Type B pancreatic cell (in vitro differentiated cells): ENCODE measurements at places on chromosomes 5 and 9.

- peaks cover 9% of the 10 kb centered on the region for H3K4me1 ChIP-seq
- DNase-seq, result no peak
- H3K36me3 ChIP-seq, result no peaks in the 10 kb centered on the region
- H3K4me3 ChIP-seq, result no peak overlapping the region
Measured at GRCh38 chr5:172564883-172565282, 76.2 kb upstream of the NEURL1B start.

DNA sequence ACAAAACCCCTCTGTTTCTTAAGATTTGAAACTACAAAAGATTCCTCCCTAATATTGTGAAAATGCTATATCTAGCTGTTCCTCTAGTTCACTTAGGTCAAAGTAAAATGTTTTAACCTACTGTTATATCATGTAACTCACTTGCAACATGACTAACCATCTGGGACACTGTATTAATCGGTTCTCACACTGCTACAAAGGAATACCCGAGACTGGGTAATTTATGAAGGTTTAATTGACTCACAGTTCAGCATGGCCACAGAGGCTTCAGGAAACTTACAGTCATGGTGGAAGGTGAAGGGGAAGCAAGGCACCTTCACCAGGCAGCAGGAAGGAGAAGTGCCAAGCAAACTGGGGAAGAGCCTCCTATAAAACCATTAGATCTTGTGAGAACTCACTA is 34.7 kb downstream of the DIMT1 start:
- no peak for DNase-seq
- H3K36me3 ChIP-seq, result peaks cover 39% of the 10 kb centered on the region
- H3K4me3 ChIP-seq, result no peak overlapping the region
- no peak overlapping the region for H3K27ac ChIP-seq
- H3K27me3 ChIP-seq, result no peaks in the 10 kb centered on the region

DNA sequence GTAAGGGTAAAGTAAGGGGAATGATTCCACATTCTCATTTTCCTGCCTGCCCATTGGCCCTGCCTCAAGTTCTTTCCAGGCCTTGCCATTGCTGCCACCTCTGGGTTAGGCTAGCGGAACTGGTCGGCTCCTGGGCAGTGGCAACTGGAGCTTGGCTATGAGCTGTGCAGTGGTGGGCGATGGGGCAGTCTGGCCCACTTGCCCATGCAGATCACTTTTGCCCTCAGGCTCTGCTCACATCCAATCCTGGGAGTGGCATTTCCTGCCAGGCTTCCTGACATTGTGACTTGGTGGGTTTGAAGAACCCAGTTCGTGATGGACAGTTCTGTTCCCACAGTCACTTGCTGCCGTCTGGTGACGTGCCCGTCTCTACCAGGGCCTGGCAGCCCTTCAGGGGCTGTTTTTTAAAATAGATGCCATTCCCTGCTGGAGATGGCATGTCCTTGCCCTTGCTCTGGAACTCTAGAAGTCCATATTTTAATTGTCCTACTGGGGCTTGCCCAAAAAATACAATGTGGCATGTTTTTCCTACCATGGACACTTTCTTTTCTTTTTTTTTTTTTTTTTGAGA is 86.1 kb downstream of the FGF18 start:
- H3K27ac ChIP-seq, result no peak overlapping the region
- H3K4me3 ChIP-seq, result no peak overlapping the region
- no peaks in the 10 kb centered on the region for H3K4me1 ChIP-seq
- H3K36me3 ChIP-seq, result no peaks in the 10 kb centered on the region
- DNase-seq, result no peak

DNA sequence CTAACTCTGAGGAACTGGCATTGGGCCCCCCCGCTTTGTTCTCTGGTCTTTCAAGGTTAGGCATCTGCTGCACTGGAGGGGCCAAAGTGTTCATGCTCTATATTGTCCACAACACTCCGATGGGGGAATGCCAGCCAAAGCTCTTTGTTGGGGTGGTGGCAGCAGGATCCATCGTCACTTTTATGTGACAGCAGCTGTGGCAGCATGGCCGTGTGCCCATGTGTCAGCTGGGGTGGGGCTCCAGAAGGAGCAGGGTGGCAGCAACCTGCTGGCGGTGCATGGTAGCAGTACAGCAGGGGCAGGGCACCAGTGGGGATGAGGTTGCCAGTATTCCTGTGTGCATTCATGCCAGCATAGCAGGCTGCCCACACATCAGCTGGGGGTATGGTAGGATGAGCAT is 28.2 kb downstream of the ITGA2 start:
- H3K4me1 ChIP-seq, result no peaks in the 10 kb centered on the region
- H3K27ac ChIP-seq, result no peak overlapping the region
- H3K4me3 ChIP-seq, result no peak overlapping the region
- H3K36me3 ChIP-seq, result no peaks in the 10 kb centered on the region
- DNase-seq, result no peak

GRCh38 chr5:78920604-78921003 is 64.5 kb downstream of the ARSB start:
- H3K4me1 ChIP-seq, result peaks cover 23% of the 10 kb centered on the region
- H3K27ac ChIP-seq, result no peak overlapping the region
- H3K4me3 ChIP-seq, result no peak overlapping the region
- DNase-seq, result no peak
- no peaks in the 10 kb centered on the region for H3K36me3 ChIP-seq
- no peaks in the 10 kb centered on the region for H3K27me3 ChIP-seq

GRCh38 chr5:91850031-91850430 is 466.9 kb upstream of the ARRDC3 start:
- no peaks in the 10 kb centered on the region for H3K27me3 ChIP-seq
- no peak for DNase-seq
- H3K4me3 ChIP-seq, result no peak overlapping the region

- no peaks in the 10 kb centered on the region for H3K36me3 ChIP-seq
- no peak overlapping the region for H3K27ac ChIP-seq
- no peak for DNase-seq
- no peaks in the 10 kb centered on the region for H3K27me3 ChIP-seq
Measured at GRCh38 chr5:78829811-78830527, 155.1 kb downstream of the ARSB start.

DNA sequence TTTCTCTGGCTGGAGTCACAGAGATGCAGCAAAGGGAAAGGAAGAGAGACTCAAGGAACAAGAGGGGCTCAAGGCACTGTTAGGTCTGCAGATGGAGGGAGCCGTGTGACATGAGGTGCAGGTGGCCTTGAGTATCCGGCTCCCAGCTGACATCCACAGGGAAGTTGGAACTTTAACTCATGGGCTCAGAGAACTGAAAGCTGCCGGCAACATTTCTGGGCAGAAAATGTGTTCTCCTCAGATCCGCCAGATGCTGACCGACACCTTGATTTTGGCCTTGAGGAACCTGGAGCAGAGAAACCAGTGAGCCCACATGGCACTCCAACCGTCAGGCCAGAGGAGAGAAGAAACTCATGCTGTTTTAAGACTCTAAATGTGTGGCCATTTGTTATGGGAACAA is 258.1 kb upstream of the IRX2 start:
- H3K4me3 ChIP-seq, result no peak overlapping the region
- no peaks in the 10 kb centered on the region for H3K36me3 ChIP-seq
- no peak overlapping the region for H3K27ac ChIP-seq
- DNase-seq, result peak; percentile 7
- H3K27me3 ChIP-seq, result no peaks in the 10 kb centered on the region

DNA sequence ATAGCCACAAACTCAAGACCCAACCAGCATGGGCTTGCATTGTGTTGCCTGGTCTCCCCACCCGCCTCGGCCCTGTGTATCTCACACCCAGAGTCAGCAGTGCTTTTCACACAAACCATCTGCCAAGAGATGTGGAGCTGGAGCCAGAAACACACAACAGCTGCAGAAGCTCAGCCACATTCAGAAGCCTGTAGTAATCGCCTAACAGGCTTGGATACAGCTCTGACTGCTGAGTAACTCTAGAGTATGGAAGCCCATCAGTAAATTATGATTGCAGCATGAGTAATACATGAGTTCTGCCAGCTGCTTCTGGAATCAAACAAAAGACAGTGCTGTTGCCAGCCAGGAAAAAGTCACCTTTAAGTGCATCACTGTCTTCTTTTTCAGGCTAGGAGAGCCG is 16.0 kb downstream of the TEK start:
- no peaks in the 10 kb centered on the region for H3K4me1 ChIP-seq
- no peak overlapping the region for H3K4me3 ChIP-seq
- DNase-seq, result no peak
- no peak overlapping the region for H3K27ac ChIP-seq
- H3K27me3 ChIP-seq, result peaks cover 3% of the 10 kb centered on the region

- H3K4me3 ChIP-seq, result no peak overlapping the region
- no peaks in the 10 kb centered on the region for H3K36me3 ChIP-seq
- H3K27ac ChIP-seq, result no peak overlapping the region
- DNase-seq, result no peak
- H3K27me3 ChIP-seq, result no peaks in the 10 kb centered on the region
Measured at GRCh38 chr9:98124637-98125426, 5.8 kb upstream of the TRIM14 start.

- no peaks in the 10 kb centered on the region for H3K27me3 ChIP-seq
- H3K4me1 ChIP-seq, result peaks cover 11% of the 10 kb centered on the region
- H3K4me3 ChIP-seq, result no peak overlapping the region
- H3K36me3 ChIP-seq, result peaks cover 4% of the 10 kb centered on the region
- DNase-seq, result no peak
- H3K27ac ChIP-seq, result no peak overlapping the region
Measured at GRCh38 chr9:126435105-126435504, 108.5 kb downstream of the MVB12B start.

DNA sequence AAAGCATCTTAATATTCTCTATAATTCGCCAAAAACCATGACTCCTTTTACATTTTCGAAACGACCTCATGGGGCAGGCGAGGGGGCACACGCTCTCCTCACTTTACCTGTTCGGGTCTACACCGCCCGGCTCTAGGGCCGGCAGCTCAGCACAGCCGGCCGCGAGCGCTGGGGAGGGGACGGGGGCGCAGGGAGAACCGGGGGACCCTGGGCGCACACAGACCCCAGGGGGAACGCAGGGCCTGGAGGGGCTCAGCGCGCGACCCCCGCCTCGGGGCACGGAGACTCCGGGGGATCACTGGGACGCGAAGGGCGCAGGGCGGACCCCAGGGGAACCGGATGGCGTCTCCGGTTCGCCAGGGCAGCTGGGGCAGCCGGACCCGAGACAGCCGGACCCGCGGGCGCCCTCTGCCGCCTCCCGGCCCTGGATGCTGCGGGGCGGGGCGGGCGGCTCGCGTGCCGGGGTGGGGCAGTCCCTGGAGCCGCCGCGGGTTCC is at the start of gene AHRR:
AHRR (plus strand) TSS at position 485 of the 496 bp plus-strand sequence. CDS start 22,189 bp downstream, outside the sequence.
- no peak for DNase-seq
- no peaks in the 10 kb centered on the region for H3K4me1 ChIP-seq
- no peak within 1 kb of the TSS for H3K27ac ChIP-seq
- H3K4me3 ChIP-seq, result peak within 1 kb of the TSS; percentile 83
- H3K27me3 ChIP-seq, result peaks cover 42% of the 10 kb centered on the region
- H3K36me3 ChIP-seq, result no peaks in the 10 kb centered on the region

GRCh38 chr9:72217306-72217842 is 68.1 kb downstream of the GDA start:
- peaks cover 5% of the 10 kb centered on the region for H3K4me1 ChIP-seq
- H3K36me3 ChIP-seq, result peaks cover 3% of the 10 kb centered on the region
- H3K27me3 ChIP-seq, result peaks cover 3% of the 10 kb centered on the region
- no peak overlapping the region for H3K4me3 ChIP-seq
- no peak overlapping the region for H3K27ac ChIP-seq
- no peak for DNase-seq

GRCh38 chr5:153573326-153574033 is 83.0 kb downstream of the GRIA1 start:
- H3K4me1 ChIP-seq, result peaks cover 5% of the 10 kb centered on the region
- no peaks in the 10 kb centered on the region for H3K27me3 ChIP-seq
- no peak overlapping the region for H3K4me3 ChIP-seq
- H3K36me3 ChIP-seq, result no peaks in the 10 kb centered on the region
- no peak for DNase-seq

DNA sequence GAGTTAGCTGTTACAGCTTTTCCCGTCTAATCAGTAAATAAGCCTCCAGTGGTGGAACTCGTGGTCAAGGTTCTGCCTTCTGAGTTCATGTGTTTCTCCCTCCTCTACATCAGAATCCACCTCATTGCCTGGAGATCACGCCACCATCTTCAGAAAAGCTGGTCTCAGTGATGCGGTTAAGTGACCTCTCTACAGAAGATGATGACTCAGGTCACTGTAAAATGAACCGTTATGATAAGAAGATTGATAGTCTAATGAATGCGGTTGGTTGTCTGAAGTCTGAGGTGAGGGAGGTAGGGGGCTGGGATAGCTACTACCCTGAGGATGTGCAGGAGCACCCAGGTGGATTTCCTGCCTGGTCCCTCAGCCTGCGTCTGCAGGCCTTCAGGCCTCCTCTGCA is 13.3 kb downstream of the ODF2 start:
- H3K4me1 ChIP-seq, result no peaks in the 10 kb centered on the region
- H3K36me3 ChIP-seq, result peaks cover 8% of the 10 kb centered on the region
- no peaks in the 10 kb centered on the region for H3K27me3 ChIP-seq
- H3K4me3 ChIP-seq, result no peak overlapping the region
- DNase-seq, result no peak

DNA sequence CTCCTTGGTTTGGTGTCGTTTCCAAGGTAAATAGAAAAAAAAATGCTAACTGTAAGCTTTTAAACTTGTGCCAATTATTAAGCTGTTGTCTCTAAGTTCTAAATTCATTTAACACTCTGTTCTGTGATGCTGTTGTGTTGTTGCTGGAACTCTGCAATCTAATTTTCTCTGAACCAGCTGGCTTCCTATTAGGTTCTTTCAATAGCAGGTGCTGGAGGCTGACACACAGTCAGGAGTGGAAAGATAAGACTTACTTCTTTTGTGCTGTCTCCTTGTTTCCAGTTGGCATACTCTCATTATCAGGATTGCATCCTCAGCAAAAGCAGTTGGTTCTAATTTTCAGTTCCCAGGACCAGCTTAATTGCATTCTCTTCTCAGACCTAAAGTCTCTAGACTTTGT is 1252.6 kb upstream of the NUDT12 start:
- no peak overlapping the region for H3K4me3 ChIP-seq
- no peaks in the 10 kb centered on the region for H3K27me3 ChIP-seq
- no peaks in the 10 kb centered on the region for H3K4me1 ChIP-seq
- no peaks in the 10 kb centered on the region for H3K36me3 ChIP-seq
- no peak for DNase-seq

DNA sequence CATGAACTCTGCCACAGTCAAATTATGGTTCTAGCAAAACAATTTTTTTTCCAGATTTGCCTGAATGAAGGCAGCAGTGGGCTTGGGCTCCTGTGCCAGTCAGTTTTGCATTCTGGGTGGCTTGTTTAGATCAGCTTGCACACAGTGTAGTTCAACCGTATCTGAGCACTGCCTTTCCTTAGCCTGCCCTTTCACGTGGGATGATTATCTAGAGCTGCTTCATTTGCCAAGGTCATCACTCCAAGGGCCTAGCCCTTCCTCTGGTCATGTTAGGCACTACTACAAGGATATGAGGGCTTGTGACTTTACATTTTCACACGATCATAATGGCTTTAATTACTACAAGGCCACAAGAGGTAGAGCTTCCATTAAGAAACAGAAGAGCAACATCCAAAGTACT is 150.6 kb upstream of the EFNA5 start:
- no peak overlapping the region for H3K4me3 ChIP-seq
- H3K4me1 ChIP-seq, result no peaks in the 10 kb centered on the region
- H3K27ac ChIP-seq, result no peak overlapping the region
- DNase-seq, result no peak
- H3K27me3 ChIP-seq, result peaks cover 3% of the 10 kb centered on the region
- H3K36me3 ChIP-seq, result peaks cover 4% of the 10 kb centered on the region
